Stimulated activated CD8-positive, alpha-beta memory T cell treated with anti-CD3 and anti-CD28 coated beads, Interleukin-12 subunit alpha, Interleukin-12 subunit beta, amount 100 ng/mL, for 4 hours (primary cell): ENCODE measurements at places on chromosomes 2 and 18.

DNA sequence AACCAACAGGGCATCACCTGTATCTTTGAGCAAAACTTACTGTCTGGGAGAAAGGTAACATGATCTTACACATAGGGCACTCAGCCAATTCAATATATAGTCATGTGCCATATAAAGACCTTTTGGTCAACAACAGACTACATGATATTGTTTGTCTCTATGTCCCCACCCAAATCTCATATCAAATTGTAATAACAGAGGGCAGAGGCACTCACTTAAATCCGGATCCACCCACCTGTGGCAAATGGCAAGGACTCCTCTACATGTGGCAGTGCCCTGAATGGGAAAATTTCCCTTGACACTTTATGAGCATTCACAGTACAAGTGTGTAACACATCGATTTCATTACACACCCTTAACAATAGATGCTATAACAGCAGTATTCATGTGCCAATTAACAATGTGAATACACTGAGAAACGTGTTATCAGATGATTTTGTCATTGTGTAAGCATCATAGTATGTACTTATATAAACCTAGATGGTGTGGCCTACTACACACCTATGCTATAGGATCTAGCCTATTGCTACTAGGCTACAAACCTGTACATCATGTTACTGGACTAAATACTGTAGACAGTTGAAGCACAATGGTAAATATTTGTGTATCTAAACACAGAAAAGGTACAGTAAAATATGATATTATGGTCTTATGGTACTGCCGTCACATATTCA lies 64.2 kb downstream of the STRADB start:
- DNase-seq = no peak

GRCh38 chr2:62042944-62043343 lies 137.5 kb downstream of the COMMD1 start:
- DNase-seq = no peak

DNA sequence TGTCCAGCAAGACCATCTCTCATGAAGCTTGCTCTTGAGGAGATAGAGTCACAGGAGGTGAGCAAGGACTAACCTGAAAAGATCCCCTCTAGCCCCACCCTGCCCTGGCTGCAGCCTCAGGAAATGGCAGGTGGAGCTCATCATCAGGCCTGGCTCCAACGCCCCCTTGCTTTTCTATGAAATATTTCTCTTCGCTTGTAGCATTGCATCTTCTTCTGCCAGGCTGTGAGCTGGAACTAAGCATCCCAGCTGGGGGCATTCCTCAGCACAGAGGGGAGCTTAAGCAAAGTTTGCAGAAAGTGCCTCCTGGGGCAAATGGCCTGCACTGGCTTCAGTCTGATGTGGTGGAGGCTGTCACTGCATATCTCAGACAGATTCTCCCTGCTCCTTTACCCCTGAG lies 90.1 kb upstream of the LGALSL start:
- DNase-seq = no peak

GRCh38 chr2:232310696-232311095 lies 67.9 kb upstream of the ALPP start:
- DNase-seq = no peak

GRCh38 chr2:144206019-144206418 lies 313.9 kb downstream of the ZEB2 start:
- DNase-seq = no peak

DNA sequence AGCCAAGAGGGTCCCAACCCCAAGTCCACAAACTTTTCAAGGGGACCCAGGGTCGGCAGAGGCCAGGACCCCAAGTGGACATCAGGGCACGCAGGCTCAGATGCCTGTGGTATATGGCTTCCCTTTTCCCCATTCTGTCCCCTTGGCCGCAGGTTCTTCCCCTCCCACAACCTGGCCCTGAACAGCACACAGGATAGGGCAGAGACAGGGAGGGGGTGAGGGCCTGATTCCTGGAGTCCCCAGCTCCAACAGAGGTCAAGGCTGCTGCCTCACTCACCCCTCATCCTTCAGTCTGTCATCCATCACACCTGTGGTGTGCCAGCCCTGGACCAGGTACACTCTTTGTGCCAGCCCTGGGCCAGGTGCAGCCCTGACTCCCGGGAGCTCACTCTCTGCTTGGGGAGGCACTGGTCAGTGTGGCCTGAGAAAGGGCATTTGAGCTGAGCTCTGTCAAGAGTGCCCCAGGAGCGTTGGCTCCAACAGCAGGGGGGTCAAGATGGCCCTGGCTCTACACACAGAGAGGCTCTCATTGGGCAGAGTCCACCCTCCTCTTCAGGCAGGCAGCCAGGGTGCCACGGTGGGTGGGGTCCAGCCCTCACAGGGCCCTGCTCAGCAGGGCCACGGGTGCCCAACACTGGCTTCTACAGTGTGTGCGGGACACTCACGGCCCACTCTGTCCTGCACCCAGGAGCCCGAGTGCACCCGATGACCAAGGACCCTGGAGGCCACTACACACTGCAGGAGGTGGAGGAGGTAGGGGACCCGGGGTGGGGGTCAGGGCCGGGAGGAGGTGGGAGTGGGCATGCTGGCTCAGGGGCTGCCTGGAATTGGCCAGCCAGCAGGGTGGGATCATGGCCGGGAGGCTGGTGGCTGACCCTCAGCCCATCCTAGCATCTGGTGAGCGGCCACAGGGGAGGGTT lies 1.6 kb downstream of the AGXT start:
- DNase-seq = no peak
